ENCODE measurements at places on chromosomes 7 and 10.

DNA sequence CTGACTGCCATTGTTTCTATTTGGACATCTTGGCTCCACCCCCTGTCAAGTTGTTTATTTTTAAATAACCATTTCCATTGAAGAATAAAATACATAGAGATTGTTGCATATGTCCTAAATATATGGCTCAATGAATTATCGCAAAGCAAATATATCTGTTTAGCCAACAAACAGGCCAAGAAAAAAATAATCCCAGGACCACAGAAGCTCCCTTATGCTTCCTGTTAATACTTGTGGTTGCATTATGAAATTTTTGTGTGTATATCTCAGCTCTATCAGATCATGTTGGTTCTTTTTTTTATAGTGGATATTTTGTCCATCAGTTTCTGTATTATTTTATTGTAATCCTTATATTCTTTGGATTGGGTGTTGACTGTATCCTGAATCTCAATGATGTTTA, 53.4 kb upstream of the CYP2C8 start:
- no peak for DNase-seq

DNA sequence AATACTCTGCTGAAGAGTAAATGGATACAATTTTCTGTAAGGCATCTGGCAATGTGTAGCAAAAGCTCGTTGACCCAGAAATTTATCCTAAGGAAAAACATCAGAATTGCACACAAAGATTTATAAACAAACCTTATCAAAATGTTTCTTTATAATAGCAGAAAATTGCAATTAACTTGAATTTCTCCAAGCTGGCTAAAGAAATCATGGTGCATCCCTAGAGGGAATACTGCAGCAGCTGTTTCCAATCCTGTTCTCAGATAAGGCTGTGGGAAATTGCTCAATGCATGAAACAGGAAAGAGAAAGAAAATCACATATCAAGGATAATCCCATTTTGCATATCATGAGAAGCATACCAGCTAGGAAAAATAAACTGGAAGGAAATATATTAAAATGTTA, 18.7 kb downstream of the TACR2 start:
- DNase-seq: no peak

- DNase-seq: no peak
These were observed 683.7 kb upstream of the LRRN3 start for GRCh38 chr7:110407242-110407641.

- DNase-seq: no peak
These were observed 6.9 kb downstream of the KMT2E start for GRCh38 chr7:105020926-105021325.

DNA sequence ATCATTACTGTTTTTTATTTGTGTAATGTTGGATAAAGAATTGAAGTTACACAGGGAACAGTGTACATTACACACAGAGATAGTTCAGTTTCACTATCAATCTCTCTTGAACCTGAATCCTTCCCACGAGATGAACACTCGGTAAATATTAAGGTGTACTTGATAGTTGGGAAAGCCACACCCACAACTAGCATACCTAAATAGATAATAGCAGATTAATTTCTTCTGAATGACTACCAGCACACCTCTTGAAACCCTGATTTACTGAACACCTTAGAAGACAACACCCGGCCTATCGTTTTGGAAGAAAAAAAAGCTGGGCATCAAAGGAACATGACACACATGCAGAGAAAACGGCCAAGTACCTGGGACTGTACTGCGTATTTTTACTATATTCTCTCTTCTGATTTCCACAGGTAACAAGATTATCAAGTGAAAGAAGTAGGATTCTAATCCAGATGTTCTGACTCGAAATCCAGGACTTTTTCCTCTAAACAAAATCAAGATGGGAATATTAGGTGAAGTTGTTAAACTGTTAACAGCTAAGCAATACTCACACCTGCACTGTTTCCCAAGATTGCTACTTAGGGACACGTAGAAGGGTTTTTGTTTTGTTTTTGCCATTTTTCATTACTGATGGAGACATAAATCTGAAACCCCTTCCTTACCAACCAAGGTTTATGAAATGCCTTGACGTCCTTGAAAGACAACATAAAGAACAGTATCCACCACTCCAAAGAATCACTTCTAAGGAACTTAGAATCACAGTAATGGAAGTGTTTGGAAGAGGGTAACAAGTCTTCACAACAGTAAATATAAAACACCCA, 1.0 kb downstream of the CCDC186 start:
- no peak for DNase-seq

DNA sequence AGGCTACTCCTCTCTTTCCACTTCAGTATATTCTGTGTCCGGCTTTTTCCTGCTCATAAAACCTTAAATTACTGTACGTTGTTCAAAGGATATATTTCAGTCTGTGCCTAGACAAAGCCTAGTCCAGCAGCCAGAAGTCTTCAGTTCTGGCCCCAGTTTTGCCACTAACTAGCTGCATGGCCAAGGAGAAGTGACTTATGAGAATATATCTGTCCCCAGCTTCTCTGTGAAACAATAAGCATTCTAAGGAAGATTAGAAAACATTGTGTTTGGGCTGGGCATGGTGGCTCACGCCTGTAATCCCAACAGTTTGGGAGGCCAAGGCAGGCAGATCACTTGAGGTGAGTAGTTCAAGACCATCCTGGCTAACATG, 105.0 kb upstream of the HDAC9 start:
- no peak for DNase-seq

Data from effector memory CD4-positive, alpha-beta T cell (primary cell).